Kidney epithelial cell (primary cell): ENCODE measurements at places on chromosomes 11 and 22.
A peak's percentile ranks its signal among the peaks of the same experiment; 100 is the strongest.

GRCh38 chr11:126152586-126152985, 58.9 kb downstream of the RPUSD4 start:
- no peak for DNase-seq

- DNase-seq = peak; percentile 51
Observed at GRCh38 chr22:29625090-29625825, 21.8 kb downstream of the NF2 start.

DNA sequence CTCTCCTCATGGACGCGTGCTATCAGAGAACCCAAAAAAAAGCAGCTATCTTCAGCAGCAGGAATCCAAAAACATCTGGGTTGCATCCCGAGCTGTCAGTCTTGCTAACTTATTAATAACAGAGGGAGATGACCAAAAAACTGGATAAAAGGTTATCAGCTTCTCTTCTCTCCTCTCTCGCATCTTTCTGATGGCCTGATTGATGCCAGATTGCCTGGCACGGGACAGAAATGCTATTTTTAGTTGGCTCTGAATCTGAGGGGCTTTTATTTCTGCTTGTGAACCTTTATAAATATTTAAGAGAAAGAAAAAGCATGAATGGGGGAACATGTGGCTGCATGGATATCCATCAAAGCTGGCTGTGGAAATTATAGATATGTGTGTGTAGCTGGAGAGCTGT, 230.3 kb downstream of the ETS1 start:
- DNase-seq = no peak

DNA sequence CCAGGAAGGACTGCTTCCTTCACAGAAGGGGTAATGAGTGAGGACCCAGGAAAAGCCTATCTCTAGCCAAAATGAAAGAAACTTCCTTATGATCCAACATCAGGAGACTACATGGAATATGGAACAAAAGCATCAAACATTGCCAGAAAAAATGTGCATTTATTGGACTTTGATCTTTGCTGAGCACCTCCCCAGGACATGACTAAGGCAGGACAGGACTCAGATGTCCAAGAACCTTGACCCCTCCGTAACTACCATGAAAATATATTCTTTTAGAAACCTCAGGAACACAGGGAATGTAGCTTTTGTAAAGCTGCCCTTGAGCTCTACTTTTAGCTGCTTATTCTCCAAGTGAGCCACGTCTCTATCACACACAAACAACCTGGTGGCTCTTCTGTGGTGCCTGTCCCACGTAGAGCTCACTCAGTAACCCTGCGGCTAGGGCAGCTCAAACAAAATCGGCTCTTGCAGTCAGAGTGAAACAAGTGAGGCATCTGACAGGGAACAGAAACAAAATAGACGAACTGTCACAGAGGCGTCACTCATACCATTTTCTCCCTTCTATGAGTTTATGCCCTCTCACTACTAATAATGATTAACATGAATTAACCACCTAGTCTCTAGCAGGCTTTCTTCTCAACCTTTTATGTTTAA, 471.5 kb upstream of the API5 start:
- no peak for DNase-seq

- no peak for DNase-seq
Observed at GRCh38 chr11:7905961-7906429, 25.1 kb downstream of the OR10A6 start.

DNA sequence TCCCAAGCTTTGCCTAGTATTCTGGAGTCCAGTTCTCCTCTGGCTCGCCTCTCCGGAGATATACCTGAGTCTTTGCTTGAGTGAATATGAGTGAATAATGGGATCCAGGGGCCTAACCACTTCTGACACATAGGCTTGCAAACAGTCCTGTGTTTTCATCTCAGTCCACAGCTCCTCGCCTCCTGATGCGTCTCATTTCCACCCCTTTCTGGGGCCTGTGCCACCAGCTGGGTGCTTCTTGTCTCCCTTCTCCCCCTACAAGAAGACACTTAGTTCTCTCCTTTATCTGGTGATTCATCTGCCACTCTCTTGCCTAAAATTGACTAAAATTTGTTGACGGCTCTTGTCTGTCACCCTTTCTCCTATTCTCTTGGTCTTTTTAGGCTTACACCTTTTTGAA, 44.6 kb downstream of the SFI1 start:
- DNase-seq = no peak

DNA sequence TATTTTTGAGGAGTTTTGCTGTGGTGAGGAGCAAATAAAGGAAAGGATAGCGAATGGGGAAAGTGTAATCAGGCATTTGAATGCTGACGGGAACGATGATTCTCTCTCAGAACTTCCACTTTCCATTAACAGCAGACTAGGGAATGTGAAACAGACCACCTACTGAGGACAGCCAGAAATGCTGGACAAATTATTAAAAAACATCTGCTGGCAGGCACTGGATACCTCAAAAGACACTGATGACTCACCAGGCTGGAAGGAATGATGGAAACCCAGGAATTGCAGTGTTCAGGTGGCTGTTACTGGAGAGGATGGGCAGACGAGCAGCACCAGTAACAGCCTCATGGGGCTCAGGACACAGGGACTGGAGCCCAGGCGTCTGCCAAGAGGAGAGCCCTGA, 33.4 kb downstream of the PLA2G6 start:
- peak; percentile 41 for DNase-seq

GRCh38 chr11:128948583-128948982, 5.9 kb upstream of the TP53AIP1 start:
- DNase-seq = no peak

- no peak for DNase-seq
Observed at GRCh38 chr11:128530118-128531074, 57.0 kb downstream of the ETS1 start.

DNA sequence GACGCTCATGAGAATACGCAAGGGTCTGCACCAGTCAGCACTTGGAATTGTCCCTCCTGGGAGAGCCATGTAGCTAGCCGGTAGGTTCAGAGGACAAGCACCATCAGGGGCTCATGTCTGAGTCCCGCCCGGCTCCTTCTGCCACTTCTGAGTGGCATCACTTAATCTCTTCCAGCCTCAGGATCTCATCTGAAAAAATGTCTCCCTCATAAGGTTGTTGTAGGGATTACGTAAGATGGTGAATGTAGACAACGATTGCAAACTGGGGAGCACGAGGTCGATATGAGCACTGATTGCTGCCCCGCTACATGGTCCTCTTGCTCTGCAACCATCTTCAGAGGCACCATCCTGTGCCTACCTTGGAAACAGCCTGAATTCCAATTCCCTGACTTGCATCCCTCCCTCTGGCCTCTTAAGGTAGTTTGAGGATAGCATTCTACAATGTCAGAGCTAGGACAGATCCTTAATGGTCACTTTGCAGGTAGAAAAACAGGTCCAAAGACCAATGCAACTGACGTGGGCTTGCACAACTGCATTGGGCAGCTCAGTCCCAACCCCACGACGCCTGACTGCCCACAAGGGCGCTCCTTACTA, 115.8 kb upstream of the TMEM45B start:
- no peak for DNase-seq

- no peak for DNase-seq
Observed at GRCh38 chr11:75668451-75669297, at the start of gene MAP6. TSS of gene MAP6 (minus strand) at chr11:75669038. CDS start at chr11:75668369, 669 bp downstream.

DNA sequence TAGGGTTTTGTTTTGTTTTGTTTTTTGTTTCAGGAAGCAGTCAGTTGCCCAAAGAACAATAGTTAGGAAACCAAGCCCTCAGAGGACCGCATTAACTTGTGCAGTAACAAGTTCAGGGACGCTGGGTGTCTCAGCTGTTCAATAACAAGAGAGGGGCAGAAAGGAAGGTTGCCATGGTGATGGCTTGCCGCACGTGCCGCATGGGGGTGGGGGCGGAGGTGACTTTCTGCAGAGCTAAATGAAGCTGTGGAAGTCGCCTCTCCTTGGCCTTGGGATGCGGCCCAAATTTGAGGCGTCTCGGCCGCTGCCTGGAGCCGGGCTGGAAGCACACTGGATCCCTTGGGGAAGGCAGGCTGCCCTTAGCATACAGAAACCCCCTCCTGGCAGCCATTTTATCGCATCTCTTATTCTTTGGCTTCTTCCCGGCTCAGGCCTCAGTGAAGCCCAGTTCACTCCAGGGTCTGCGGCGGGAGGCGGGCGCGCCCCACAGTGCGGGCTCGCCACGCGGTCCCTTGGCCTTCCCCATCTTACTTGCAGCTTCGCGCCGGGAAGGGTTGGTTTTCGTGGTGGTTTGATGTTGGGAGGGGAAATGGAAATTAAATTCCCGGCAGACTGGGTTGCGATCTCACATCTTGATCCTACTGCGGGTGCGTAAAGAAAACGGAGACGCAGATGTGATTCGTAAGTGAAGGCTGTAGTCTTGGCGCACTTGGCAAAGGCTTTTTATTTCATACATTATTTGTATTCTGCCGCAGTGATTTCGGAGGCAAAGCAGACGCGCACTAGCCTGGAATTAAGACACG, 94.3 kb downstream of the SLC17A6 start:
- no peak for DNase-seq

DNA sequence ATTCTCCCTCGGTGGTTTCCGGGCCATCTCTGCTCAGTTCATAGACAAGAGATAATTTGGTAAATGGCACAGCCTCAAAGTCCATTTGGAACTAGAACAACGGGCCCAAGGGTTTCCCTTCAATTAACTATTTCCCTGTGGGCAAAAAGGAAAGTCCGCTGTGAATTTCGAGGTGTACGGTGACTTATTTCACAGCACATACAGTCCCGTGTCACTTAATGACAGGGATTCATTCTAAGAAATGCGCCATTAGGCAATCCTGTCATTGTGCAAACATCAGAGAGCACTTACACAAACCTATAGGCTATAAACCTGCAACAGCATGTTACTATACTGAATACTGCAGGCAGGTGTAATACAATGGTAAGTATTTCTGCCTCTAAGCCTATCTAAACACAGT, 551.6 kb downstream of the OPCML start:
- DNase-seq = no peak

DNA sequence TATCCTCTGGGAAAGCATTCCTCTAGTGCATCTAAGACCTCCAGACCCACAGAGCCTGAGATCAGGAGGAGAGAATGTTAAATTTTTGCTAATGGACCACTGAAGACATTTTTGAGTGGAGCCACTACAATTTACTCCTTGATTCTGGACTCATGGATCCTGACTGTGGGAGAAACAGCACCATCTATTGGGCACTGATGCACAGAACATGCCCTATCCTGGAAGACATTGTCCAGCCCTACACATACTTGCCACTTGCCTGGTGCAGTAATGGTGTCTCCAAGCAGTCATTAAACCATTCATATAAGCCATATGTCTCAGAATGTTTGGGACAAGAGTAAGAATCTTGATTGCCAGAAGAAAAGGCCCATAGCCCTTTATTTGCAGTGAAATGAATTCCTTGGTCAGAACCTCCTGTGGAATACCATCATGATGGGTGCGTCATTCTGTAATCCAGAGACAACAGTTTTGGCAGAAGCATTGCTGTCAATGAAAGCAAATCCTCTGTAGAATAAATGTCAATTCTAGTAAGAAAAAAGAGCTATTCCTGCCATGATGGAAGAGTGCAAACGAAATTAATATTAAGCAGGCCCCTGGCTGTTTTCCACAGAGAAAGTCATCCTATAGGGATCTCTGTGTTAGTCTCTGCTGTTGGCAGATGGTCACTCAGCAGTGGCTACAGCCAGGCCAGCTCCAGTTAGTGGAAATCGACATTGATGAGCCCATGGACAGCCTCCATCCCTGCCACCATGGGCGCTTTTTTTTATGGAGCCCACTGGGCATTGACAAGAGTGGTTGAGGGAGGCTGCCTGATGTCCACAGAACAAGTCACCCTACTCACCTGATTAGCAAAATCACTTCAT, 43.5 kb downstream of the GGTLC2 start:
- DNase-seq = no peak

GRCh38 chr11:94741022-94741679, 27.0 kb upstream of the AMOTL1 start:
- DNase-seq = no peak

GRCh38 chr11:35479731-35480130, 45.7 kb downstream of the PAMR1 start:
- DNase-seq = no peak

DNA sequence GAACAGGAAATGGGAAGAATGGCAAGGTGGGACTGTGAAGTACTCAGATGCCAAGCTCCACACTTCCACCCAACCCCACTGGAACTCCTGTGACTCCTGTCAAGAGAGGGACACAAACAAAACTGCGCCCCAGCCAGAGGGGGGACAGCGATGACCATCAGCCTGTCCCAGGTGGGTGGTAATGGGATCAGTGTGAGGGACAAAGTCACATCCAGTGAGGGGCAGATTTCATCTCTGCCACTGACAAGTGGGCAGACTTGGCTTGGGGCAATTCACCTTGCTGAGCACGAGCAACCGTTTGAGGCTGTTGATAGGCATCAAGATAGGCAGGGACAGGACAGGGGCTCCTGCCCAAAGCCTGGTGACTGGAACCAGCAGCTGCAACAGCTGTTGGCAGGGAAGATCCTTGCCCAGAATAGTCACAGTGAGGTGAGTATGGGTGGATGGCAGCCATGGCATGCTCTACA, 105.4 kb upstream of the PITPNB start:
- DNase-seq = no peak

GRCh38 chr11:102763440-102763839, 17.0 kb downstream of the MMP10 start:
- DNase-seq = peak; percentile 29

- DNase-seq = no peak
Observed at GRCh38 chr22:25656724-25657123, 85.3 kb upstream of the MYO18B start.

DNA sequence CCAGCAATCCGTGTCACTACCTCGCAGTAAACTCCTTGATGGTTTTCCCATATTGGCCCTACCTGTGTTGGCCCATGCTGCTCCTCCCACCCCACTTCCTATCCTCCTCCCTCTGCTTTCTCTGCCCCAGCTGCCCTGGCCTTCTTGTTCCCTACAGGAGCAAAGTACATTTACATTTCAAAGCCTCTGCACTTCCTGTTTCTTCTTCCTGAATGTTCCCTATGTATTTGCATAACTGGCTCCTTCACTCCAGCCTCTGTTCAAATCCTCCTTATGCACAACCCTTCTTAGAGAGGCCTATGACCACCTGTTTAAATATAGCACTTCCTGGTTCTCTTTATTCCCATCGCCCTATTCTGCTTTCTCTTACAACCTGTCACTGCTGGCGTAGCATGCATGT, 62.2 kb downstream of the PARVA start:
- DNase-seq = no peak

- DNase-seq = no peak
Observed at GRCh38 chr11:109847621-109848020, 245.6 kb upstream of the ZC3H12C start.

GRCh38 chr11:1785749-1786413, 22.2 kb upstream of the CTSD start:
- no peak for DNase-seq

DNA sequence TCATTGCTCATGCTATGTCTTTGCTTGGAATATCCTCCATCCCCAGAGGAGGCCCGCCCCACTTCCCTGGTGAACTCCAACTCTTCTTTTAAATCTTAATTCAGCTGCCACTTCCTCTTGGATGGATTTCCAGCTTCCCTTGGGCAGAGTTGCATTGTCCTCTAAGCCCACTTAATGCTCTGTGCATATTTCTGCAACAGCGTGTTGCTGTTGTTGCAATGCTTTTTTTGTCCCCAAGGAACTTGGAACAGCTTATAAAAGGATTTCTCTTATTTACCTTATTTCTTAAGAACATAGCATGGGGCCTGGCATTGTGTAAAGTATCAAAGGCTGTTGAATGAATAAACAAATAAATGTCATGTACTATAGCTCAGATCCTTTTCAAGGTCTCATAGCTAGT, 507.4 kb downstream of the METTL15 start:
- DNase-seq = no peak
